Posterior cingulate gyrus (tissue), 11 donors: ENCODE measurements at places on chromosomes 1 and 21.

GRCh38 chr1:156076609-156077429 is 5.4 kb downstream of the MEX3A start:
- no peak for DNase-seq

- no peak for DNase-seq
These were observed 63.6 kb upstream of the ETV3 start for GRCh38 chr1:157201767-157202166.

GRCh38 chr1:226353698-226354525 is 44.9 kb upstream of the LIN9 start:
- no peak for DNase-seq

- no peak for DNase-seq
These were observed 64.0 kb downstream of the EBNA1BP2 start for GRCh38 chr1:43108080-43108479.
